Non-pigmented ciliary epithelial cell (primary cell): ENCODE measurements at places on chromosomes 5 and 9.

DNA sequence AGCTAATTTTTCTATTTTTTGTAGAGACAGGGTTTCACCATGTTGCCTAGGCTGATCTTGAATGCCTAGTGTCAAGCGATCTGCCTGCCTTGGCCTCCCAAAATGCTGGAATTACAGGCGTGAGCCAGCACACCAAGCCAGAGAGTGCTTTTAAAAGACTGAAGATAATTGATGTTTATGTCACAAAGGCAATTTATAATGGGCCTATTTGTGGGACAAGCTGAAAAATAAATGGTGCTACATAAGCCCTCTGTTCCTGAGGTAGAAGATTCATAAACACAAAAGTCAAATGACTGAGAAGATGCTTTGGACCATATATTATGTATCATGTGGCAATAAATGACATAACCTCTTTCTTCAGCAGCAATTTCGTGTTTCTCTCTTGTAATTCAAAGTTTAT is 329.6 kb downstream of the GABRB2 start:
- DNase-seq = no peak

GRCh38 chr9:136759001-136759400 is 958 bp upstream of the LCN8 start:
- DNase-seq = no peak

- DNase-seq = no peak
Observed at GRCh38 chr9:36035006-36035405, 1.7 kb upstream of the RECK start.

DNA sequence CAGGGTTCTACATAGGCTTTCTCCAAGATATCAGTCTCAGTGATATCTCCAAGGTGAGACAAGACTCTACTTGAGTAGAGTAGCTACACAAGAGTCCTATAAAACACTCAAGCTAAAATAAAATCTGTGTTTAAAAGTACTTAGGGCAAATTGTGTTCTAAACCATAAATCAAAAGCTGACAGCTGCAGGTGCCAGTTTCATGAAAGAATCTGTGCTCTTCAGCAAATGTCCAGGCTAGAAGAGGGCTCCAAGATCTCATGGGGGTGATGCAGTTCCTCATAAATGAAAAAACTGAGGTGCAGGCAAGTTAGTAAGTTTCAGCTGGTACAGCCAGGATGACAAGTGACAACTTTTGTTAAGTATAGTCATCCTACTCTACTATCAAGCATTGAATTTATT is 142.8 kb upstream of the TNPO1 start:
- no peak for DNase-seq

GRCh38 chr5:38451074-38451725 is 105.2 kb downstream of the LIFR start:
- no peak for DNase-seq

DNA sequence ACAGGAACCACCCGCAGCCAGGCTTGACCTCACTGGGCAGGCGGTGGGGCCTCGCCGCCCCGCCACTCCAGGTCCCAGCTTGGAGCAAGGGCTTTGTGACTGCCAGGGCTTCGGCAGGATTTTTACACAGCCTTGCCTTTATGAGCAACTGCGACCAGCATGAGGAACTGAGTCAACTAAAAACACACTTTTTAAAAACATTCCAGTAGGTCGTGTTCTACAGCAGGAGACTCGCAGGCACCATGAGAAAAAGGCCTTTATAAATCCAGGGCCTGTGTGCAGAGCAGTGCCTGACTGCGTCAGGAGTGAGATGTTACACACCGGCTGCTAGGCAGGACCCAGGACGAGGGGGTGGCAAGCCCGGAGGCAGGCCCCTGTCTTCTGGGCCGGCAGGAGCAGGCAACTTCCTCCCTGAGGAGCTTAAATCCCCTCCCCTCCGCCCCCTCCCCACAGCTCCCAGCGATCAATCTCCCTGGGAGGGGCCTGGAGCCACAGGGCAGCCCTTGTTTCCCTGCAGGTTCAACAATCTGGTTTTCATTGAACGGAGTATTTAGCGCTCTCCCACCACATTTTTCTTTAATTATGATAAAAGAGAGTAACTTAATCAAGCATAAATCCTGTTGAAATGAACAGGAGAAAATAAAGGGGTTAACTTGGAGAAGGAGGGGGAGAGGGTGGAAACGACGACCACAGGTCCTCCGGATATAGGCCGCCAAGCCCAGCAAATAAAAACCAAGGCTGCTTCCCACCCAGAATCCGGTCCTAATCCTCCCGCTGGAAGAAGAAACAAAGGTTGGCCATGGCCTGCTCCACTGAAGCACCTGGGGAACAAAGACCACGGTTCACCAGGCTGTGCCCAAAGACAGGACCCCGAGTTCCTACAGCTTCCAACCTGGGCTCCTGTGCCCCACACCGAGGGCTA is 92.5 kb downstream of the ROR2 start:
- no peak for DNase-seq

- peak; percentile 24 for DNase-seq
Observed at GRCh38 chr5:91641730-91642350, 258.7 kb upstream of the ARRDC3 start.

- no peak for DNase-seq
Observed at GRCh38 chr9:77016526-77017504, 2.6 kb upstream of the FOXB2 start.

- no peak for DNase-seq
Observed at GRCh38 chr9:94952565-94953373, 226.3 kb downstream of the AOPEP start.

DNA sequence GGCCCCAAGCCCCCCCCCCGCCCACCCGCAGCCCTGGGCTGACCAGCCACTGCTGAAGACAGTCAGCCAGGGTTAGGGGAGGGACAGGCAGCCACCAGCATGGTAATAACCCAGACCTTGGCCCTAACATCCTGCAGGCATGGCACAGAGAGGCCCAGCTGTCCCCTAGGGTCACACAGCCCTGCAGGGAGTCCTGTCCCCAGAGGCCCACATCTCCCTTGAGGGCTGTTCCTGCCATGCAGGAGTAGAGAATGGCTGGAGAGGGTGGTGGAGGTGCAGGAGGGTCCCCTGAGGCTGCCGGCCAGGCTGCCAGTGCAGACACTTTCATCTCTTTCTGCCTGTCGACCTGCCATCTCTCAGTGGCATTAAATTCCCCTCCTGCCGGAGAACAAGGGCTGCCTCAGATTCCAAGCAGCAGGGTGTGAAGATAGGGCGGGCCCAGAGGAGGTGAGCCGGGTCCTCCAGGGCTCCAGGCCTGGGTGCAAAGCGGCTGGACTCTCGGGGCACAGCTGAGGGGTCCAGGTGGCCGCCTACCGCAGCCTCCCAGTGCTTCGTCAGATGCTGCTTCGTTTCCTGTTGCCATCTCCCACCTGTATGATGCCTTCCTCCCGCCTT is 40.0 kb downstream of the CXXC5 start:
- DNase-seq = no peak

- no peak for DNase-seq
Observed at GRCh38 chr9:135821733-135822373, 85.5 kb downstream of the CAMSAP1 start.

DNA sequence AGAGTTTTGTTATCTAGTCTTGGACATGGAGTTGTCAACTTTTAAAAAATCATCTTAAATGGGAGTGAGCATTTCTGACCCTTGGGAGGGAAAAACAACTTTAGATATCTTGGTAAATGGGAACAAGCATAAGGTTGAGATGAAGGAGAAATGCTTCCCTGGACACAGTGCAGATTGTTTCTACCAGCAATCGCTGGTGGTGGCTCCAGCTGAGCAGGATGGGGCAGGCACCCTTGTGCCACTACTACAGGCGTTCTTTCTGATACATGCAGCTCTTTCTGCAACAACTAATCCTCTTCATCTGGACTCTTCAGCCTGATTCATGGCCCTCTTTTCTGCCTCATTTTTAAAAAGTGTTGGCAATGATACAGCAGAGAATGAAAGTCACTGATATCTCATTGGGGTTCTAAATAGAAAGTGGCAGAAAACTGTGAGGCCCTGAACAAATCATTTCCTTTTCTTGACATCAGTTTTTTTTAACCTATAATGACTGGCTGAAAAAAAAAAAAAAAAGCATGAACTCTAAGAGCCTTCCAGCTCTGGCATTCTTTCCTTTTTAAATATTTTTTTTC is 409.4 kb upstream of the PTGER4 start:
- DNase-seq = no peak

DNA sequence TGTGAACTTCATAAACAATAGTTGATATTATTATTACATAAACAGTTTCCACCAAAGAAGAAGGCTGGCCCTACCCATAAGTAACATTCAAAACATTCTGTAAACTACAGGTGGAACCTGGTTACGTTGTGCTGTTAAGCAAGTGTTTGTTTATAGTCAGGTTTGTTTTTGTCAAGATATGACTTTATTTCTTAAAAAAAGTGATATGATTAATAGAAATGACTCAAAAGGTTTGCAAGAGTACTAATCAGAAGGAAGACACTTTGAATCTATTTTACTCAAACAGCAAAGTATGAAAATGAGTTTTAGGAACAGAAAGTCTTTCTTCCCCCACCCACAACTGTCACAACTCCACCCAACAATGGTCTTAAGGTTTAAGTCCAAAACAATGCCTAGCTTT is 220.8 kb downstream of the PLK2 start:
- no peak for DNase-seq

DNA sequence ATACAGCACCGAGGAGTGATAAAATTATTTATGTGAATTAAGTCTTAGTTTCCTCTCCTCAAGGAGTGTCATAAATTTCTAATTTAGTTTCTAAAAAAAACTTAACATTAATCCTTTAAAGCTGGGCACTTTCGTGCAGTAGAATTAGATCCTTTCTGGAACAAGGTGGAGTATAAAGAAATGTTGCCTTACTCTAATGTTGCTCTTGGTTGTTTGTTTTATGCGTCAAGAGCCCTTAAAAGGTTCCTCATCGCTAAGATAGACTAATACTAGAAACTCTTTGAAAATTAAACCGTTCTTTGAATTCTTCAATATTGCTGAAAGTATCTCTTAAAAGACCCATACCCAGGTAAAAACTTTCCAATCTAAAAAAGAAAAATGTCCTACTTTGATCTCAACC is 83.6 kb upstream of the PLPP1 start:
- DNase-seq = no peak

DNA sequence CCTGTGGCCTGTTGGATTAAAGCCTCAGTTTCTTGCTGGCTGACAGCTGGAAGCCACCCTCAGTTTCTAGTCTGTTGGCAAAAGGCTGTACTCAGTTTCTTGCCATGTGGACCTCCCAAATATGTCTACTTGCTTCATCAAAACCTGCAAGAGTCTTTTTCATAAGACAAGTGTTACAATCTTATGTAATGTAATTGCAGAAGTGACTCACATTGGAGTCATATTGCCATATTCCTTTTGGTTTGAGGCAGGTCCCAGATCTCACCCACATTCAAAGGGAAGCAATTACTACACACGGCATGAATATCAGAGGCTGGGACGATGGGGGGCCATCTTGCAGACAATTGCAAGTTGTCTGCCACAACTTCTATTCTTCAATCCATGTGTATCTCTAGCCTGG is 286.7 kb upstream of the IL12B start:
- DNase-seq = no peak

- no peak for DNase-seq
Observed at GRCh38 chr5:129622531-129622930, 125.4 kb upstream of the MINAR2 start.

GRCh38 chr9:93059011-93059714 is 662 bp downstream of the SUSD3 start:
- no peak for DNase-seq

DNA sequence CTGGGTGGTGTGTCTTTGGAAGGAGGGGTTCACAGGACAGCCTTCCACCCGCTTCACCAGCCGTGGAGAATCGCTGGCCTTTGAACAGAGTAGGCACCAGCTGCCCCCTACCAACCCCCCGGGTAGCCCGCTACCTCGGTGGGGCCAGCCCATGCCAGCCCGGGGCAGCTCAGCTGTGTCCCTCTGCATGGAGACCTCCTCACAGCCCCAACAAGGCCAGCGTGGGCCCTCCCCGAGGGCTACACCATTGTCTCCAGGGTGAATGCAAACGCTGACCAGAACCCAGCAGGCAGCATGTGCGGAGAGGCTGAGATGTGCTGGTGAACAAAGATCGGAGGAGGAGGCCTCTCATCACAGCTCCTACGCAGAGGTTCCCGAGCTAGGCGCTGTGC is 51.9 kb downstream of the LMX1B start:
- no peak for DNase-seq

- DNase-seq = no peak
Observed at GRCh38 chr9:87868635-87869034, 14.0 kb upstream of the SPATA31E1 start.

DNA sequence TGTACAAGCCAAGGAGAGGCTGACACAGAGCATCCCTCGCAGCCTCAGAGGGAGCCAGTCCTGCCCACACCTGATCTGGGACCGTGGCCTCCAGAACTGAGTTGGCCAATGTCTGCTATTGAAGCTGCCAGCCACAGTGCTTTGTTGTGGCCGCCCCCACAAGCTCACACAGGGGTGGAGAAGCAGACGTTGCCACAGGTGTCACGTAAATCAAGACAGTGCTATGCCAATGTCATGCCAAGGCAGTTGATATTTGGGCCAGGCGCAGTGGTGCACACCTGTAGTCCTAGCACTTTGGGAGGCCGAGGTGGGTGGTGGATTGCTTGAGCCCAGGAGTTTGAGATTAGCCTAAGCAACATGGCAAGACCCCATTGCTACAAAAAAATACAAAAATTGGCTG is 17.3 kb upstream of the TERT start:
- no peak for DNase-seq

- DNase-seq = no peak
Observed at GRCh38 chr9:89480825-89481537, 16.9 kb downstream of the SEMA4D start.

GRCh38 chr9:121699571-121700164 is 48.2 kb downstream of the DAB2IP start:
- DNase-seq = no peak

- no peak for DNase-seq
Observed at GRCh38 chr5:129097498-129098296, 3.1 kb downstream of the ISOC1 start.

DNA sequence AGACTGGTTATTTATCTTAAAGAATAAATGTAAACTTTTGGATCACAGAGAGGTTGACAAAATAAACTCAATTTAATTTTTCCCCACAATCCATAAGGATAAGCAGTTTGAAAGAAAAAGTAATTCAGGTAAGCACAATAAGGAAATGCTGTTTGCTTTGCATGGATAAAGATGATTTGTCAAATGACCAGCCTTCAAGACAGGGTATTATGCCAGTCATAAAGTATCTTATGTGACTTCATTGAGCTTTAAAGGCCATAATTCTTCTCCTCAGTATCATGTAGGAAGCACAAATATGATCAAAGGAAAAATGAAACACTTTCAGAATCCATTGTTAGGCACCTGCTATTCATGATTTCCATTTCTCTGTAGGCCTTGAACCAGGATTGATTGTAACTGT is 180.7 kb upstream of the PPP1R2B start:
- DNase-seq = no peak

- peak; percentile 91 for DNase-seq
Observed at GRCh38 chr5:157571357-157571827, 4.2 kb downstream of the ADAM19 start.
